GM23248 (cell line): ENCODE measurements at places on chromosomes 2 and 18. TPM values are rescaled to one million over a fixed set of nuclear protein-coding genes. Genes with fewer than 3 reads are reported as not detected.

DNA sequence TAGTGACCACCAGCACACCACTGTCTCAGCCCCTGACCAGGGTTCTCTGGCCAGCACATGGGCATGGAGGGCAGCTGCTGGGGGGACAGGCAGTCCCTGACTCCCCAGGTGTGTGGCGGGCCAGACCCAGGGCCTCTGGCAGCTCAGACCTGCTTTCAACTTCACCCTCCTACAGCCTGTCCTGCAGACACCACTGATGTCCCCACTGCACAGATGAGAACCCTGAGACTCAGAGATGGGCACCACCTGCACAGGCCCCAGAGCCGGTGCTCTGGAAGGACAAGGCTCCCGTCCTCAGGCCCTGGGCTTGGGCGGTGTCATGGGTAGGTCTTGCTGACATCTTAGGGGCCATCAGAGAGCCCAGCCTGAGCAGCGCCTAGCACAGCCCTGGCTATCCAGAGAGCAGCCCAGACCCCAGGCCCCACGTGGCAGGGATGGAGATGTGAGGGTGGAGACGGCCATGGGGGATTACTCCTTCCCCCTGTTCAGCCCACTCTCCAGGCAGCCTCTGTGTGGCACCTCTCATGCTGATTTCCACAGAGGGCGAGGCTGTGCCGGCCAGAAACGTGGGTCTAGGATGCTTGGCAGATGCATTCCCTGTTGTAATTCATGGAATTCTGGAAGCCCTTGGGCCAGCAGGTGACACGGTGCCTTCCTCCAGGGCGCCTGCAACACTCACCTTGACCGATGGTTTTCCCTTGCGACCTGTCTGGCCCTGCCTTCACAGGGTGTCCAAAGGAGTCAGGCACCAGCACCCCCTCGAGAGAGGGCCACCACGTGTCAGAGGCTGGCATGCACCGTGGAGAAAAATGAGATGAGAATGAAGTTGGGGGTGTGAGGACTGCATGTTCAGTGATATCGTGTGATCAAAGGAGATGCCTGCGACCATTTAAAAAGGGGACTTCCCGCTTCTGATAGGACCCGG, 61.2 kb upstream of the GLI2 start:
- DNase-seq: no peak

Gene GALNT14
- 2.3 and 3.2 TPM in 2 replicates for polyA plus RNA-seq

GRCh38 chr2:241741016-241741415, 6.6 kb downstream of the D2HGDH start:
- DNase-seq: peak; percentile 12

GRCh38 chr2:201942531-201942930, 91.1 kb upstream of the FZD7 start:
- DNase-seq: peak; percentile 49

DNA sequence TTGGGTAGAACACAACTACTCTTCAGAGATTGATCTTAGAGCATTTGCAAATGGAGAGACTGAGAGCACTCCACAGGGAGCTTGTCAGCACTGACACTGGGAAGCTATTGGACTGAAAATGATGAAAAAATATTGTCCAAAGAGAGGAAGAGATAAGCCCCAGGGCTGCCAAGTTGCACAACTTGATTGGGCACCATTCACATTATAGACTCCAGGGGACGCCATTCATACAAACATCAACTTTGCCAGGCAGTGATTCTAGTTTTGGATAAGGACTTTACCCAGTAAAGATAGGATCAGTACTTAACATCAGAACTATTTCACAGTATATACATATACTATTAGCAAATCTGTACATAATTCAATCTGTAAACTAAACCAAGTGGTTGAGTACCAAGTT, 79.6 kb upstream of the MYCN start:
- no peak for DNase-seq

DNA sequence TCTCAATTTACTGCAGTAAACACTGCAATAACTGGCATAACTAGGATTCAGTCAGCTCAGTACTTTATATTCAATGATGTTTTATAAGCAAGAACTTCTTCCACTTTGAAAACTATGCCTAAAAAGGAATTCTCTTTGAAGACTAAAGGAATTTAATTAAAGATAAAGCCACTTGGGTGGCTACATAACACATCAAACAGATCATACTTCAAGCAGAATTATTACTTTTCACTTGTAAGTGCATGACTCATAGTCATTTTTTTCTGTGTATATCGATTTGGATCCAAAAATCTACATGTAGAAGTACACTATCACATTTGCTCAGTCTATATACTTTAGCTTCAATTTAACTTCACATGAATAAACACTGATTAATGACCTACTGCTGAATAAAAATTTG, 4.0 kb downstream of the KANSL1L start:
- DNase-seq: peak; percentile 32

DNA sequence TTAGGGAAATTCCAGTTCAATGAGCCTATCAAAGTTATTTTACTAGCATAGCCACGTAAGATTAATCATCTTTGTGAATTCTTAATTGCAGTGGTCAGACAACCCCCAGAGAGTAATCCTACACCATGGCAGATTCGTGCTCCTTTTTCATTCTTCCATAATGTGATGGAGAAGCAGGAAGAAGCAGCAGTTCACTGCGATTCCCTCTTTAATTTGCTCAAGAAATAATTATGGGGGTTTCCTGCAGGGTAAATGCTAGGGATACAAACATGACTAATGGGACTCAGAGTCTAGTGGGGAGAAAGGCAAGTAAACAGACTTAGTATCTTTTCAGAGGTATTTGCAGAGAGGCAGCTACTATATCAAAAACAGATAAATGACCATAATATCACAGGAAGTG, 175.8 kb upstream of the HNRNPA3 start:
- DNase-seq: no peak

DNA sequence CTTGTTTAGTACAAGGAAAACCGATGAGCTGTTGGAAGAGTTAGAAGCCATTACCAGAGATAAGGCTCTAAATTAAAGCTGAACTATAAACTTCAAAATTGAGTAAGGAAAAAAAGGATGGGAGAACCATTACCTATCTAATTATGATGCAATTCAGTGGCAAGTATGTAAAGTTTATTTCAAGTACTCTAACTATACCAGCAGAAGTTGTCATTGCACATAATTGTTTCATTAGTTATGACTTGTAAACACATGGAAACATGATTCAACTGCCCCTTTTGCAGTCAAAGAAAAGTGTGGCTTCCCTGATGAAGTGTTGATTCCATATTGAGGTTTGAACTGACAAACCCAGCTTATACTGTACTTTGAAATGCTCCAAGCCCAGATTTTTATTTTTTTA, 324.1 kb upstream of the KCNJ3 start:
- DNase-seq: no peak

Gene DSC2
- polyA plus RNA-seq: not detected in 2 replicates

DNA sequence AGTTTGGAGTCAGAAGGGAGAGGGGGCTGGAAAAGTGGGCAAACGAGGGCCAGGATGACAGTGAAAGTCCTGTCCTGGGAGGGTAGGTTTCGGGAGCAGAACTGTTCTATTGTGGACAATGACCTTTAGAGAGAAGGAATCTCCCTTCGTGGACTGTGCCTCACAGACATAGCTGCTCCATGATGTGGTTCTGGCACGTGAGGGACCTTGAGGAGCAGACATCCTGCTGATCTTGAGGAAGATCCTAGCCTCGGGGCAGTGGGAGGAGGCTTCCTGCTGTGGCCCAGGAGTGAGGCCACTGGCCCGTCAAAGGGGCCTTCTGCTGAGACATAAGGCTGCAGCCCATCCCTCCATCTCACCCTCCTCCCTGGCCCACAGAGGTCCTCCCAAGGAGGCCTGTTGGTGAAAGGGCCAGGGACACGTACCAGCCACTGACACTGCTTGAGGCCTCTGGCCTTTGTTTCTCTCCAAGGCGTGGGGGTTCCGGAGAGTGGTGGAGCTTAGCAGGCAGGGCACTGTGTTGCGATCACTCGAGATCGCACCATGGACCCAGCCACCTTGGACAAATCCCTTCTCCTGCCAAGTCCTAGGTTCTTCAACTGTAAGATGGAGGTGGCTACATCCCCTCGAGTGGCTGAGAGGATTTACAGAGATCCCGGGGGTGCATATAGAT, 167.2 kb downstream of the CELF4 start:
- DNase-seq: peak; percentile 61

- DNase-seq: no peak
These were observed 81.2 kb downstream of the ARHGAP15 start for GRCh38 chr2:143210446-143210819.

DNA sequence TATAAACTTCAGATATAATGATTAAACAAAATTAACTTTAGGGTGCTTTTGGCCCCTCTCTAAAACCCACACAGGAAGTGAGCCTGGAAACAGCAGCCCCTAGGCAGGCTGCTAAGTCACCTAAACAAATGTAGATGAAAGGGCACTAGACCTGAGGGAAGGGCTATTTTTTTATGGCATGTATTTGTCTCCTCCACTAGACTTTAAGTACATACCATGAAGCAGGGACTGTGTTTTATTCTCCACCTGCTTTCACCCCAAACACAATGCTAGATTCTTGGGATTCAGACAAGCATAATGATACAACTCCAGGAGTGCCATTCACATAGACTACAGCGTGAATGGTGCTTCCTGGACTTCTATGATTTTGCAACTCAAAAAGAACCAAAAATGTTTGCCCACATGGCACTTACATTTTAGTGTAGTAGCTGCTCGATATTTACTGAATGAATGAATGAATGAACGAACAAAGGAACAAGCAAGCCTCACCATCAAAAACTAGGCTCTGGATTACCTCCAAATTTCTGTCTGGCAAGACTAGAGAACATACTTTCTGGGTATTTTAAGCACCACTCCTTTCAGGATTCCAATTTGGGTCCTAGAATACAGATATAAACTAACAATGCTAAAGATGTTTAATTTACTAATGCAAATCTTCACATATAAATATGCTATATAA, 10.1 kb downstream of the ATAD2B start:
- DNase-seq: no peak

GRCh38 chr18:31819106-31819924, 58.6 kb upstream of the SLC25A52 start:
- DNase-seq: peak; percentile 69

- DNase-seq: peak; percentile 36
These were observed 59.7 kb downstream of the EXOC6B start for GRCh38 chr2:72765997-72766609.

Gene ANKRD29
- 8.0 and 8.9 TPM in 2 replicates for polyA plus RNA-seq

DNA sequence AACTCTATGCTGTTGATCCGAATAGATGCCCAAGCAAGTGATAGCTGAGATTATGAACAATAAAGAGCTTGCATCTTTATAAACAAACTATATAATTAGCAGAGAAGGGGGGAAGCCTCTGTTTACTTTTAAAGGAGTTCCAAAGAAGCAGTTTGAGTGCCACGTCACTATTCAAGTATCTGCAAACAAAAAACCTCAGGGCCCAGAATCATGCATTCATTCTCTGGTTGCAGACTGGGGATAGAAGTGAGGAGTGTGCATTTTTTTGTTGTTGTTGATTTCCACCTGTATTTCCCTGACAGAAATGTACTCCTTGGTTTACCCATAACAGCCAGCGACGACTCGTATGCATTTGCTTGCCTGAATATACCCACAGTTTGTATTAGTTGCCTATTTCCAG, 264.3 kb downstream of the PTGR3 start:
- no peak for DNase-seq

Gene DLGAP1
- polyA plus RNA-seq: 0.13 and 0.29 TPM in 2 replicates

DNA sequence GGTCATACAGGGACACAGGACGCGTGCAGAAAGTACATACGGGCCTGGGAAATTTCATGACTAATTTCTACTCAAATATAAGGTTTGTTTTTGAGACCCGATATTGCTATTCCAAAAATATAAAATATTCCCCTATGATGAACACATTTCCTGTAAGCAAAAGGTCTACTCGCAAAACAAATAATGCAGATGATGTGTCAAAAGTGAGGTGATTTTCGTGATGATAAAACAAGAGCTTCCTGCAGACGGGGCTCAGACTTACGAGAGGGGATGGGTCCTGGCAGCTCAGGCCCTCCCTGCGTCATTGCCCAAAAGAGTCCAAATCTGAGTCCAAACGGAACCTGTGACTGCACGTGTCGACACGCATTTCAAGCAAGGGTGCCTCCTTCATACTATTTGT, 62.7 kb downstream of the MBP start:
- no peak for DNase-seq

DNA sequence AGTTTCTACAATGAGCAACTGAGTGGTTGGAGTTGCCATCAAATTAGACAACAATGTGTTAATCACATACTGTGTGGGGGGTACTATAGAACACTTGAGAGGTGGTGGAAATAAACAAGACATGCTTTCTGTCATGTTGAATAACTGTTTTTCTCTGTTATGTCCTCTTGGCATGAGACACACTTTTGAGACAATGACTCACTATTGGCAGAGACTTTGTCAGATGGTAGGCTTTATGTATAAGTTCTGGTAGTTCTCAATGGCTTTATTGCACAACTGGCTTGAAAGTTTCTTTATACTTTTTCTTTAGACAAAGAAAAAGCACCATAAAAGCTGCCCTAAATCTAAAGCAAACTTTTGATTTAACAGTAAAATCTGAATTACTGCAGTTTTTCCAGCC, 578.7 kb downstream of the ADCYAP1 start:
- DNase-seq: no peak

Gene PAX8
- 13.1 and 20.4 TPM in 2 replicates for polyA plus RNA-seq

GRCh38 chr18:79509536-79509930, 113.8 kb downstream of the NFATC1 start:
- no peak for DNase-seq

- no peak for DNase-seq
These were observed 80.4 kb downstream of the MC4R start for GRCh38 chr18:60292186-60292585.
